ENCODE measurements at places on chromosomes 12 and 14.

GRCh38 chr12:64968989-64969819, 144.8 kb downstream of the TBC1D30 start:
- DNase-seq, result no peak

DNA sequence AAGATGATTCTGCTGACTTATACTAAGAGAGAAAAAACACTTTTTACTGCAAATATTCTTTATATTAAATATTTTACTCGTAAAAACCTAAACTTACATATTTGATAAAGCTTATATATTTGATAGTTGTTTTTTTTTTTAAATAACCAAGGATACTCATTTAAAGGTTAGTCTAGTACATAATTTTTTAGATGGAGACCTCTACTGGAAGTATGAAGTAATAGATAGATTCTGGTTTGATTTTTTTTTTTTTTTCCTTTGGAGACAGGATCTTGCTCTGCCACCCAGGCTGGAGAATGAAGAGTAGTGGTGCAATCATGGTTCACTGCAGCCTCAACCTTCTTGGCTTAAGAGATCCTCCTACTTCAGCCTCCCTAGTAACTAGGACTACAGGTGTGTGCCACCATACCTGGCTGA, 16.4 kb downstream of the ARID2 start:
- DNase-seq, result no peak

GRCh38 chr12:40192704-40193255, 32.0 kb upstream of the LRRK2 start:
- DNase-seq, result no peak

DNA sequence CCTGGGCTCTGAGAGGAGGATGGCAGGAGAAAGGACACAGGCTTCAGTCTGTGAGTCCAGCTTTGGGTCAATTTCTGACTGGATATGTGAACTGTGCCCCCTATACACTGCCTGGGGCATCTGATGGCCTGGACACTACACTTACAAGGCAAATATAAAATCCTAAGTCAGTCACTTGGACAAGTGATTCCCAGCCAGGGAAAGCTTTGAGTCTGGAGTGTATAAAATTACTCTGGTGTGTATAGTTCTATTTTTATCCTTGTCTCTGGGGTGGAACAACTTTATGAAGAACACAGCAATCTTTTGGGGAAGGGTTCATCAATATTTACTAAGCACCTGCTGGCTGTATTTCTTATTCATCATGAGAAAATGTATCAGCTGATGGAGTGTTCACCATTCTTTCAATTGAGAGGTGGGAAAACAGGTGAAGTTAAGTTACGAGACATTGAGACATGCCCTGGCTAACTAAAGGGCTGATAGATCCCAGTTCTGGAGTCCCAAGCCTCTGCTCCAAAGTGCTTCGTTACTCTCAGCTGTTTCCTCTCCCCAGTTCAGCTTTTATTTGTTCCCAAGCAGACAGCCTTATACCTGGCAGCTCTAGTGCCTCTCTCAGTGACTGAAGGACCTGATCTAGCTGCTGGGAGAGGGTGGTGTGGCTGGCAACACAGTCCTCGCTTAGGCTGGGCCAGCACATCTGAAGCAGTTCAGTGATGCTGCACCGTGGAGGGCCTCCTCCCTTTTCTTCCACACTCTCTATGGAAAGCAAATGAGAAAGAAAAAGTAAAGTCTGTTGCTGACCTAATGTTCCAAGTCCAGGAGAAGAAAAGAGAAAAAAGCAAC, 30.9 kb downstream of the ZFYVE26 start:
- DNase-seq, result no peak

DNA sequence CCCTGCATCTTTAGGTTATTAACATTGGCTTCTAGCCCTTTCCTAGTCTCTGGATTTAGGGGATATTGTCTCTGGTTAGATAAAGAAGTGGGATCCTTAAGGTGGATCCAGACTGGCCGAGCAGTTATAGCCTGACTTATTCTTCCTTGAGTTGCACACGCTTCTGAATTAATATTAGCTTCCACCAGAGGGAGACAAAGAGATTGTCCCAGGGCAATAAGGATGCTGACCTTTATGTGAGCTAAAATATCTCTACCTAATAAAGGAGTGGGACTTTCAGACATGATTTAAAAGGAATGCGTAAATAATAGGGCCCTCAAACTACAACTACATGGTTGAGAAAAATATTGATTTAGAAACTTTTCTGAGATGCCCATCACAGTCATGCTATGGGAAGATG, 139.7 kb downstream of the SLCO1B3 start:
- no peak for DNase-seq

DNA sequence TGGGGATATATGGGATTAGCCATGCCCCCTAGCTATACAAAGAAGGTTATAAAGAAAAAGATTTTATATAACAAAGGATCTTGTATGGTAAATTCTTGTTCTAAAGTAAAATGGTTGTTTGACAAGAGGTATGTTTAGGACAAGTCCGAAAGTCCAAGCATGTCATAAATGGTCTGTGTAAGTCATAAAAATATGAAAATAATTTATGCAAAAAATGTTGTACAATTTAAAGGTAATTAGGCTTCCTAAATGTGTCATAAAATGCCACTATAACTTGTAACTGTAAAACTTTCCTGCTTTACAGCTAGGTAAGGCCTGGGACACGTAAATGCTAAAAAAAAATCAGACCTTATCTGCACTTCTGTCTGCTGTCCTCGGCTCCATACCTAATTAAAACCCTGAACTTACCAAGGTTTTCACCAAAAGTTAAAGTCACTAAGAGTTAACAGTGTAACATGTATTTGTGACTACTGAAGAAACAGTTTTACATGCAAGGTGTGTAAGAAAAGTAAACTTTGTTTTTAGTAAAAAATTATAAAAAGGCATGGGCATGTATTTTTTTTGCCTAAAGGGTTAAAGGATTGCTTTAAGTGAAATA, 110.0 kb upstream of the RESF1 start:
- no peak for DNase-seq

DNA sequence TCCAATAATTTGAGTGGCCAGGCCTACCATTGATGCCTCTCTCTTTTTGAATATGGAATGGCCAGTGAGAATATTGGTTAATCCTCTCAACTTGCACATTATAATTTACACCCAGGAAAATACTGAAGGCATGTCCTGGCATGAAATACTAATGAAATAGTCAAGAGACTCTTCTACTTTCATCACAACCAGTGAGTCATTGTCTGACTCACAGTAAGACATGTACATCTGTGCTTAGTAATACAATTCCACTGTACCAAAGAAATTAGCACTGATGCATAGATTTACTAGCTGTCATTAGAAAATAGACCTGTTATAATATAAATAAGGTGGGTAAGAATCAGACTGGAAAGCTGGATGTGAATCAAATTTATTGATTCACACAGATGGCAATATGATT, 31.6 kb downstream of the KCNC2 start:
- no peak for DNase-seq

DNA sequence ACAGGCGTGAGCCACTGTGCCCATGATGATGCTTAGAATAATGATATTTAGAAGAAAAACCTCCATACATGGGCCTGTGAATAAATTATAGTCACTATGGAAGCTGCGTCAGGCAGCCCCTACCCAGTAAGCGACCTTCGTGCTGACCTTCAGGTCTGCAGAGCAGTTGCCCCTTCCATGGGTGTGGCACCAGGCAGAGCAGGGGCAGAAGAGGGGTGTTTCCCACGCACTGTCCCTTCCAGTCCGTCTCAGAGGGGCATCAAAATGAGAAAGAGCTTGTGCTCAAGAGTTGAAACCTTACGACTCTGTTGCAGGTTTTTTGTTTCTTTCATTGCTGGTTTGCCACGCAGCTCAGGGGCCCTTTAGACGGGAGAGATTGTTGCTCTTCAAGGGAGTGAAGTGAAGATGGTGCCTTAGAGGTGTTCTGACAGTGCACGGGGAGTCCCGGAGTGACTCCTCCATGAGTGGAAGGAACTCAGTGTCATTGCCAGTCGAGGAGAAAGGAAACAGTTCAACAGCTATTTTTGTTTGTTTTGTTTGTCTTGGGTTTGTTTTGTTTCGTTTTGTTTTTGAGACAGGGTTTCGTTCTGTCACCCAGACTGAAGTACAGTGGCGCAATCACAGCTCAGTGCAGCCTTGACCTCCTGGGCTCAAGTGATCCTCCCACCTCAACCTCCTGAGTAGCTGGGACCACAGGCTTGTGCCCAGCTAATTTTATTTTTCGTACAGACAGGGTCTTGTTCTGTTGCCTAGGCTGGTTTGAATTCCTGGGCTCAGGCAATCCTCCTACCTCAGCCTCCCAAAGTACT, 13.9 kb downstream of the CKB start:
- no peak for DNase-seq

DNA sequence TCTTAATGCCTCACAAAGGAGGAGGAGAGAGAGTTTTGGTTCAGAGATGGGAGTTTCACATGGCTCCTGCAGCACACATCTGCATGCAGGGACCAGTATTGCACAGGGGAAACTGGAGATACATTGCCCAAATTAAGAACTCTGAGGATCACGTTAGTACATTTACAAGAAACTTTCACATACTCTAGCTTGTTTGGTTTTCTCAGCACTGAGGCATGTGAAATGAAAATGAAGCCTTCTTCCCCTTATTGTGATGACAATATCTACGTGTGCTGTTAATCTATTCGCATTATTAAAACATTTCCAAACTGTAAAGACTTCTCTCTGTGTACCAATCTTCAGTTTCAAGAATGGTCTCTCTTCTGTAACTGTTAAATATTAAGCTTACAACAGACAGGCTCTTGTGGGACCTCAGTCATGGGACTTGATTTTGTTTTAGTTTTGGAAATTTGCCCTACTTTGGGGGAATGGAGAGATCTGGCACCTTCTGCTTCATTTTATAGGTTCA, 124.7 kb downstream of the DAAM1 start:
- no peak for DNase-seq

GRCh38 chr14:27390155-27390554, 792.3 kb upstream of the NOVA1 start:
- DNase-seq, result no peak

- DNase-seq, result no peak
Observed at GRCh38 chr14:75150150-75150549, 23.3 kb upstream of the NEK9 start.

DNA sequence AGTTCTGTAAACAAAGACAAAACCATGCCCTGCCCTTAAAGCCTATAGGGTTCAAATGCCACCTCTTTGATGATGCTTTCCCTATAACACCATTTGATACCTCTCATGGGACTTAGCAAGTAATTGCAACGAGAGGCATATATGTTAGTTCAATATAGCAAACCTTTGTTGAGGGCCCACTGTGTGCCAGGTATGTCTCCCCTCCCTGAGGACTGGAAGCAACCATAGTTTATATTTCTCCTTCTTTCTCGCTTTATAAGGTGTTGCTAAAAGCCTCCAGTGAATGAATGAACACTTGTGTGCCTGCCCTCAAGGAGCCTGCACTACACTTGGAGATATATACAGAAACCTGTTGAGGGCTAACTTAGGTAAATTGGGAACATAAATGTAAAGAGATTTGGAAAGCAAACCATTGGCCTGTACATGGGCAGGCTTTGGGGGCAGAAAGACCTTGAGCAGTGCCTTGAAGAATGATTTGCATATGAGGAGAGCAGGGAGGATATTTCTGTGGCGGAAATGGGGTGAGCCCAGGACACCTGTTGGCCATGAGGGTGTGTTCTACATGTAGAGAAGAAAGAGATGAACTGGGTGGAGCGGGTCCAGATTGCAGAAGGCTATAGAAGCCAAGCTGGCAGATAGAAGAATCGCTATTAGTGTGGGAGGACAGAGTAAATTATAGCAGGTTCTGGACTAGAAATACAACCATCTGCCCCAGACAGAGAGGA, 1.8 kb upstream of the CKAP4 start:
- DNase-seq, result no peak

- no peak for DNase-seq
Observed at GRCh38 chr14:85079842-85080730, 449.9 kb upstream of the FLRT2 start.

DNA sequence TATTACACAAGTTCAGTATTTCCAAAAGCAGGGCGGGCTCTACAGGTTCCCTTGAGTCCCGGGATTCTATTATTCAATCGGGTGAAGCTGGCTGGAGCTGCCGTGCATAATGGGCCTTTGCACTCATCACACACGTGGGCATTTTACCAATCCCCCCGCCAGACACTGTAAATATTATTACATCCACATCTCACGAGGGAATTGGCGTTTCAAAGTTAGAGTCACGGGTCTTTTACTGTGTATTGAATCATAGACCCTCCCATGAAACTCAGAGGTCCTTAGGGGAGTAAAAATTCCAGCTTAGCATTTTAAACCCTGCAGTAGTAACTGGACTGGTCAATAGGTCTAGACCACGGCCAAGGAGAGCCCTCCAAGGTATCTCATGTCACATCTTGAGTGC, 70.3 kb downstream of the MAP1LC3B2 start:
- DNase-seq, result no peak

DNA sequence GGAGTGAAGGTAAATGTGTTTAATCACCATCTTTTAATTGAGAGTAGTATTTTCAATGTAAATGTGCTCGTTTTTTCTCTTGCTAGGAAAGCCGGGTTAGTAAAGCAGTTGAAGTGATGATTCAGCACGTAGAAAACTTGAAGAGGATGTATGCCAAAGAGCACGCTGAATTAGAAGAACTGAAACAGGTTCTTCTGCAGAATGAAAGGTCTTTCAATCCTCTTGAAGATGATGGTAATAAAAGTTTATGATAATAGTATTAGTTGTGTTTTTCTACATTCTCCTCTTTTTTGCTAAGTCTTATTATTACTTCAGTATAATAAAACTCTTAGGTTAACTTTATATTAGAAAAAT, 93.9 kb downstream of the DNAI7 start:
- DNase-seq, result no peak

DNA sequence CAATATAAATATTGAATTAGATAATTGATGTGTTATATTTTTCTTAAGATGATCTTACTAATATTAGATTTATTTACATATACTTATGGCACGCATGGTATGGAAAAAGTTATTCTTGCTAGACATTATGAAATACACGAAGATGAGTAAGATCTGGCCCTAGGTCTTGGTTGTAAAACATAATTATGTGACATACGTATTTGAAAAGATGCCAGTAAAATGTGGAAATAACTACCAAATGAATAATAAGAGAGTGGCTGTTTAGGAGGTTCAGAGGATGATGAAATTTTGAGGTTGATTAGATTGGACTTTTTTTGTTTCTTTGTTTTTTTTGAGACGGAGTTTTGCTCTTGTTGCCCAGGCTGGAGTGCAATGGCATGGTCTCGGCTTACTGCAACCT, 41.3 kb downstream of the FANCM start:
- no peak for DNase-seq

- DNase-seq, result no peak
Observed at GRCh38 chr14:29042551-29042950, 276.0 kb downstream of the FOXG1 start.

GRCh38 chr14:104870368-104871144, 5.5 kb downstream of the CEP170B start:
- peak; percentile 35 for DNase-seq

DNA sequence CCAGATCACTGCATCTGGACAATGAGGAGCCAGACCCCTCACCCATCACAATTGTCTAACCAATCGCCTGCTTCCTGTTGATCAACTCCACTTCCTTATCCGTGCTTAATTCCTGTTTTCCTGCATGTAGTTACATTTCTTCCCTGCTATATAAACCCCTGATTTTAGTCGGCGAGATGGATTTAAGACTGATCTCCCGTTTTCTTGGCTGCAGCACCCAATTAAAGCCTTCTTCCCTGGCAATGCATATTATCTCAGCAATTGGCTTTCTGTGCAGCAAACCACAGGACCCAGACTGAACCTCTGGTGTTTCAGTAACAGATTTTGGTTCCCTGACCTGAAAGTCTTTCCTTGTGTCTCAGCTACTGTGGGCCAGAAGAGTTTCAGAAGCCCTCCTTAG, 272.3 kb downstream of the IPO8 start:
- DNase-seq, result no peak

GRCh38 chr12:96106137-96106536, 70.8 kb upstream of the LTA4H start:
- no peak for DNase-seq

Measured in CD8-positive, alpha-beta memory T cell (primary cell).